ENCODE measurements at places on chromosomes 11 and 22.

- no peak for DNase-seq
These were observed 14.4 kb downstream of the DAGLA start for GRCh38 chr11:61694602-61694939.

DNA sequence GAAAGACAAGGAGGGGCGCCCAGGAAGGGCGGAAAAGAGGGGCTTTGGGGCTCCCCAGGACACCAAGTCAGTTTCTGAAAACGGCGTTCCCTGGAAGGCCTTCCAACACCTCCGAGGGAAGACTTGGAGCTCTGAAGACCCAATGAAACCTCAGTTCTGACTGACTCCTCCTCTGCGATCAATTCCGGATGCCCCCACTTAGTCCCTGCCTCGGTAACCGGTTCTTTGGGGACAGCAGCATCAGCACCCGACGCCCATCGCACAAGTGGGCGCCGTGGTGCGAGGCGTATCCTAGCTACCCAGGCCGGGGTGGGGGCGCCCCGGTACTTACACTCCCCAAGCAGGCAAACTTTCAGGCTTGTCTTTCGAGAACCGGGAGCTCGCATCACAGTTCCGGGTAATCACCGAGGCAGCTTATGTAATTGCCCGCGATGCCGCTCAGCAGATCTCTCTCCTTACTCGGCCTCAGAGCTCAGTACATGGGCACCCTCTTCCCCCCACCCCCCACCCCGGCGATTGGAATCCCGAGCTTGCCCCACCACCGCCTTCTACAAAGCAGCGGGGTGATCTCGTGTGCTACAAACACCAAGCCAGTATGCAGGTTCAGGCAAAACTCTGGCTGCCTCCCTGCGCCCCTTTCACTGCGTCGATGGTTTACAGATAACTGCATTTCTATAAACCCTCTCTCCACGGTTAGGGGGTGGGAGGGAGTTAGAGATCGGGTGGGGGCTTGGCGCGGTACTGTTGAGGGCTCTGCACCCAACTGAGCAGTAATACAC lies 2.0 kb downstream of the TENM4 start:
- DNase-seq, result peak; percentile 49

DNA sequence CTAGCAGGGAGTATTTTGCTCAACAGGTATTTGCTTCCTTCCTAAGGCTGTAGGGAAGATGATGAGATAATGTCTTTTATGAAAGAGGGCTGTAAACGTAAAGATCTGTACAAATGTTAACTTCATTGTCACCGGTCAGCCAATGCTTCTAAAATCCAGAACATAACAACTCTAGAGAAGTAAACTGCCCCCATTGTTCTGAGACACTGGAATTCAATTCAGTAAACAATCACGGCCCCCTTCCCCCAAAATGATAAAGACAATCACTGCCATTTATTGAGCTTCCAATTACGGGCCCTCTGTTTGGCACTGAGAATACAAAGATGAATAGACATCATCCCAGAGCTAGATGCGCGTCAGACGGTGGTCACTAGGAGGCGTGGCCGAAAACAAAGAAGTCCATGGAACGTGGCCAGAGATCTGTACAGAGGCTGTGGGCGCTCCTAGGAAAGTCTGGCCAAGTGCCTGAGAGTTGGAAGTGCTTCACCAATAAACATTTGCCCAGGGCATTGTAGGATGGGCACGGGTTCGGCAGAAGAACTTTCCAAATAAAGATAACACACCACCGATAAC lies 576 bp downstream of the TMEM258 start:
- no peak for DNase-seq

GRCh38 chr11:134466610-134467567 lies 54.8 kb upstream of the B3GAT1 start:
- DNase-seq, result no peak

- no peak for DNase-seq
These were observed 539 bp upstream of the SLC36A4 start for GRCh38 chr11:93198215-93198845.

- DNase-seq, result no peak
These were observed 728.0 kb downstream of the DLG2 start for GRCh38 chr11:84899134-84899533.

DNA sequence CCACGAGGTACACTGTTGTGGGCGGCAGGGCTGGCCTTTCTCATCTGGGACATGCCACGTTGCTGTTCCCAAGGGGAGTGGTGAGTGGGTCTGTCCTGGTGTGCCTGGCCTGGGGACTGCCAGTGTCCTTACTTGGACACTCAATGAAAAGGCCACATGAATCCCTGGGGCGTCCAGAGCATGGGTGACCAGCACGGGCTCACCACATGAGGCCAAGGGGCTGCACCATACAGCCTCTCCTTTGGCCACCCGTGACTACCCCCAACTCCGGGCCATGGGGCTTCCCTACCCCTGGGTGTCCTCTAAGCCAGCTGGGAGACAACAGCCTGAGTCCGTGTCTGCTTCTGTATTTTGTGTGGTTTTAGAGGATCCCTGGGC lies 20.2 kb upstream of the TXNRD2 start:
- no peak for DNase-seq

GRCh38 chr22:23622634-23623033 lies 9.5 kb downstream of the DRICH1 start:
- DNase-seq, result no peak

DNA sequence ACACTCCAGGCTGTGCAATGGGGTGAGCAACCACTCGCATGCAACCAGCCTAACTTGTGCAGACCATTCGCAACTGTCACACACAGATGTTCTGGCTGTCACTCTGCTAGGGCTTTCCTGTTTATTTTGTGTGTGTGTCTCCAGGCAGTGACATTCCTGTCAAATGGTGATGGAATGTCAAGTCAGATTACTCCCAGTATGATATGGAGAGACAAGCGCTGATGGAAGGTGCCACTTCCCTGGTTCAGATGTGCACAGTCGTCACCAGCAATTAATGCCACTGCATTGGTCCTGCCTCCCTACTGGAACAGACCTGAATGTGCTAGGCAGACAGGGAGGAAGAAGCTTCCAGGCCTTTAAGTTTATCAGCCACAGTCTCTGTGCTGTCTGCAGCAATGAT lies 442.4 kb upstream of the ISX start:
- DNase-seq, result no peak

- DNase-seq, result no peak
These were observed 1.2 kb downstream of the C11orf68 start for GRCh38 chr11:65917434-65918210.

DNA sequence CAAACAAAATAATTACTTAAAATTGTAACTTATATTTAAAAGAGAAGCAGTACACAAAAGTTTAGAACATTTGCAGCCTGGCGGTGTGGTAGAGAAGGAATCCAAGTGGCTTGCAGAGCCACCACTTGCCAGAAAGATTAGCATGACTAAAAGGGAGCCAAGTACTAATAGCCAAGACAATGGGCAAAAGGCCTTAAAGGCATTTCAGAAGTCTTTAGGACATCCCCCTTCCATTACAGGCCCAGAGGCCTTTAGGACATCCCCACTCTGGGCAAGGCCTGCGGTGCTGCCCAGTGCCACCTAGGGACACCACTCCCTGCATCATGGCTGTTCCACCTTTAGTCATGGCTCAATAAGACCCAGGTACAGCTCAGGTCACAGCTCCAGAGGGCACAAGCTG lies 32.4 kb downstream of the TMEM225 start:
- DNase-seq, result no peak

DNA sequence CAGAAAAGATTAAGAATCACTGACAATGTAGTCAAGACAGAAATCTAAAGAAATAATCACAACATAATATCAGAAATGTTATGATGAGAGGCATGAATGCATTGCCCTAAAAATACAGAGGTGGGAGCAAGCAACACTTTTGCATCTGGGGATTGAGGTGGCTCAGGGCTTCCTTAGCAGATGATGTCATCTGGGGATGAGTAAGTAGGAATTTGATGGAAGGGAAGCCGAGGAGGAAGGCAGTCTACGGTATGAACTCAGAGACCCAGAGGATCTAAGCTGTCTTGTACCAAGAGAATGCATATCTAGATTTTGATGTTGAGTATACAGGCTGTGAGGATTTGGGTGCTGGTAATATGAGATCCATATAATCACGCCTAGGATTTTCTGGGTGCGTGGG lies 193.0 kb upstream of the SNX19 start:
- no peak for DNase-seq

DNA sequence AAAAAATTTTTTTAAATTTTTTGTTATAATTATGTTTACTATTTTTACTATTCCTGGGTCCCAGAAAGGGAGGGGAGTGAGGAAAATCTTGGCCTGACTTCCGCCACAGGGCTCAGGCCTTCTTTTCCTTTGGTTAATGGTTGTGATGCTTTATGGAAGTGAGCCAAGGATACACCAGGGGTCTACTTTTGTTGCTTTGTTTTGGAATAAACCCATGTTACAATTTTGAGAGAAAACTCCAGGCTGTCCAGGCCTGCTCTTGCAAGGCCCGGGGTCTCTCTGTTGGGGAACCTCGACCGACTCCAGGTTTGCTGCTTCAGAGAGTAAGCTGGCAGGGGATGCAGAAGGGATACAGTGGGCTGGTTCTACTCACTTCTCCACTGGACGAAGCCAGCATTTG lies 84.7 kb downstream of the ABTB2 start:
- DNase-seq, result no peak

GRCh38 chr11:29801561-29801960 lies 215.3 kb downstream of the KCNA4 start:
- DNase-seq, result no peak

DNA sequence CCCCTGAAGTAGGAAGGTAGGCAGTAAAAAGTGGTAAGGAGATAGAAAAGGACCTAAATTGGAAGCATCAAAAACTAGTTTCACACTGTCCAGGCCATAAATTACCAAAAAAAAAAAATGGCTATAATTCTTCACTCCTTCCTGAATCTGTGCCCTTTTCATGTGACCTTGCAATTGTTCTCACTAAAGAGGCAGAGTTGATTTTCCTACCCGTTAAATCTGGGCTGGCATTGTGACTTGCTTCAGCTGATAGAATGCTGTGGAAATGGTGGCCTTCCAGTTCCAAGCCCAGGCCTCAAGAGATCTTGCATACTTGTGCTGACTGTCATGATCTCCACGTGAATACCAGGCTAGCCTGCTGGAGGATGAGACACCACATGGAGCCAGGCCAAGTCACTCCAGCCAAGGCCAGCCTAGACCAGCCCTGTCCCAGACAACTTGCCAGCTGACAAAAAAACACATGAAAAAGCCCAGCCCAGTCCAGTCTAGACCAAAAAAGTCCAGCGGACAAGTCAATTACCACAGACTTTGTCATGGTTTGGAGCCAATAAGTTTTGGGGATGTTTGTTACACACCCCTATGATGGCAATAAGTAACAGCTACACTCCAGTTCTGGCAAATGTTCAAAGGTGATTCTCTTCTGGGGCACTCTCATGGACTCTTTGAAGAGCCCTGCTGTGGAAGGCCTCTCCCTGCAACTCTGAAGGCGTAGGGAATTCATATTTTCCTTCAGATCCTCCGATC lies 51.4 kb upstream of the NUP50 start:
- no peak for DNase-seq

DNA sequence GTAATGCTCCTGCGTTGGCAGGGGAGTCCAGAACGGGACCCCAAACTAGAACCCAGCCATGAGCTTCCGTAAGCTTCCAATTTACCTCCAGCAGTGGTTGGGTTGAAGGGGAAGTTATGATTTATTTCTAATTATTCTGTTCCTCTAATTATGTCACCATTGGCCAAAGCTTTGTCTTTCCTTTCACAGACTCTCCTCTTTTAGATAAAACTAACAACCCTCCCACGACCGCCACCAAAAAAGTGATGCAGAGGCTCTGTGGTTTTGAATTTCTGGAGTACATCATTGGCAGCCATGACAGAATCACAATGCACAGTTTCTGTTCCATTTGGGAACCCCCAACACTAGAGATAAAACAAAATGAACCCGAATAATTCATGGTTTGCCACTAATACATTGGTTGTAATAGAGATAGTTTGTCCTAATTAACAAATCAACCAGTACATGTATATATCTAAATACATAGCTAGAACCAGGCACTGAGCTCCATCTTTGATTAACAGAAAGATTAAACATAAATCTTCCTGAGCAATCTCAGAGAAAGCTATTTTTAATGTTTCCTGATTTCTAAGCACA lies 64.3 kb downstream of the ETS1 start:
- no peak for DNase-seq

- no peak for DNase-seq
These were observed 3.5 kb upstream of the EIF3D start for GRCh38 chr22:36532466-36532865.

GRCh38 chr11:9380773-9381172 lies 3.7 kb upstream of the IPO7 start:
- DNase-seq, result no peak

- DNase-seq, result no peak
These were observed 6.0 kb upstream of the OR52E6 start for GRCh38 chr11:5847711-5848110.

DNA sequence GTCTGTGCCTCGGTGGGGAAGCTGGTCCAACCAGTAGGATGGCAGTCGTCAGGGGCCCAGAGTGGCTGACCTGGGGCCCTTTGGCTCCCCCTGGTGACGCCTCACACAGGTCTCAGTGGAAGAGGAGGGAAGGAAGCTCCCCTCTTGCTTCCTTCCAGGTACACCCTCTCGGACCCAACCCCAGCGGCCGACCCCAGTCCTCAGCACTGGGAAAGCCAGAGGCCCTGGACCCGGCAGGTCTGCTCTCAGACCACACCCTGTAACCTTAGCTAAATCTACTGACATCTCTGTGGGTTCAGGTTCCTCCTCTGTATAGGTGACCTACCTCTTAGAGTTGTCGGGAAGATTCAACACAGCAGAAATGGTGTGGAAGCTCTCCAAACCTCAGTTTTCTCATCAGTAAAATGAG lies 3.4 kb upstream of the SCUBE1 start:
- DNase-seq, result peak; percentile 41

DNA sequence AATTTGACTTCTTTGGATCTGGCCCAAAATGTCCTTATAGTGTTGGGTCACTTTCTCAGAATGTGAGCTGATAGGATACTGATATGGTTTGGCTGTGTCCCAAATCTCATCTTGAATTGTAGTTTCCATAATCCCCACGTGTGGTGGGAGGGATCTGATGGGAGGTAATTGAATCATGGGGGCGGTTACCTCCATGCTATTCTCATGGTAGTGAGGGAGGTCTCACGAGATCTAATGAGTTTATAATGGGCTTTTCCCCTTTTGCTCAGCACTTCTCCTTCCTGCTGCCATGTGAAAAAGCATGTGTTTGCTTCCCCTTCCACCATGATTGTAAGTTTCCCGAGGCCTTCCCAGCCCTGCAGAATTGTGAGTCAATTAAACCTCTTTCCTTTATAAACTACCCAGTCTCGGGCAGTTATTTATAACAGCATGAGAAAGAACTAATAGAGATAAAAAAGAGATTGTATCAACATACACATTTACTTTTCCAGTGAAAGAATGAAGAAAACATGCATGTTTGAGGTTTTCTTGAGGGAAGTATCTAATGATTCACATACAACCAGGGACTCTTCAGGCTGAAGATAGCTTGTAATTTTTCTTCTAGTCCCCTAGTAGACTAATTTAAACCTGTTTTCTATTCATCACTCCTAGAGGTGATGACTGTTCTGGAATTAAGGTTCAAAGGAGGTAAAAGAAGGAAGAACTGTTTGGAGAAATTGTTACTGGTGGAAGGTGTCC lies 17.3 kb upstream of the CSTF3 start:
- no peak for DNase-seq

GRCh38 chr11:30364139-30364836 lies 41.4 kb downstream of the ARL14EP start:
- DNase-seq, result no peak
